ENCODE measurements at places on chromosomes 11 and 22.

- DNase-seq: peak; percentile 34
Measured at GRCh38 chr11:14454861-14455632, 44.6 kb downstream of the COPB1 start.

DNA sequence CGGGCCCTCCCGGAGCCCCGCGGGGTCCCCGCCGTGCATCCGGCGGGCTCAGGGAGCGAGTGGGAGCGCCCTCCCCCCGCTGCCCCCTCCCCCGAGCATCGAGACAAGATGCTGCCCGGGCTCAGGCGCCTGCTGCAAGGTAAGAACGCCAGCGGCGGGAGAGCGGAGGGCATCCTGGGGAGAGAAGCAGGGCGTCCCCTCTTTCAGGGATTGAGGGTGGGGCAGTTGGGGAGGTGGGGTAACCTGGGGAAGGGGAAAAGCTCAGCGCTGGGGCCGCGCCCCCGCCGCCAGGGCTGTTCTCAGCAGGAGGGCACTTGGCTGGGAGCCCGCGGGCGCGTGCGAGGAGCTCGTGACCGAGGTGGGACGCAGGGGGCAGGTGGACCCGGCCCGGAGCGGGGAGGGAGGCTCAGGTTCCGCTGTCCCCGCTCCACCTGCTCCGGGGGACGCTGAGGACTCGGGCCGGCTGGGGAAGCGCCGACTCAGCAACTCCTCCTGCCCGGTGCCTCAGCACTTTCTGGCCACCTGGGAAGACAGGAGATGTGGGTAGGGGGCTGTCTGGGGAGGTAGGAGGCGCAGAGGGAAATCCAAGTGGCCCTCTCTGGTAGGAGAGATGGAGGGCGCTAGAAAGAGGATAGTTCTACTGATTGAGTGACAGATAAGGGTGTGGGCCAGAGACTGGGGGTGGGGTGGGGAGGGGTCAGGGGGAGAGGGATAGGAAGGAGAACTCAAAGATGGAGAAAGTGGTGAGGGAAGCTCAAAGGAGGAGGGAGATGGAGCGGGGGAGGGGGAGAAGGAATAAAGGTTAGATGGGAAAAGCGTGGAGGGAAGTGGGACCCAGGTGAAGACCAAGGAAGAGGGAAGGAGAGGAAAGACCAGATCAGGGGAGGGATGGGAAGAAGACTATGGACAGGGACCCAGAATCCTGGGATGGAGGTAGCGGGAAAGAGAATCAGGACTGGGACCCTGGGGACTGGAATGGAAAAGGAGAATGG, 726 bp downstream of the RTN4RL2 start:
- peak; percentile 21 for DNase-seq

GRCh38 chr11:44397586-44398178, 87.7 kb upstream of the ALX4 start:
- no peak for DNase-seq

- no peak for DNase-seq
Measured at GRCh38 chr11:47691979-47692378, 23.2 kb downstream of the AGBL2 start.

GRCh38 chr22:36936362-36937116, 23.1 kb downstream of the CSF2RB start:
- DNase-seq: no peak

GRCh38 chr11:103051151-103051801, 40.7 kb downstream of the DCUN1D5 start:
- DNase-seq: no peak

DNA sequence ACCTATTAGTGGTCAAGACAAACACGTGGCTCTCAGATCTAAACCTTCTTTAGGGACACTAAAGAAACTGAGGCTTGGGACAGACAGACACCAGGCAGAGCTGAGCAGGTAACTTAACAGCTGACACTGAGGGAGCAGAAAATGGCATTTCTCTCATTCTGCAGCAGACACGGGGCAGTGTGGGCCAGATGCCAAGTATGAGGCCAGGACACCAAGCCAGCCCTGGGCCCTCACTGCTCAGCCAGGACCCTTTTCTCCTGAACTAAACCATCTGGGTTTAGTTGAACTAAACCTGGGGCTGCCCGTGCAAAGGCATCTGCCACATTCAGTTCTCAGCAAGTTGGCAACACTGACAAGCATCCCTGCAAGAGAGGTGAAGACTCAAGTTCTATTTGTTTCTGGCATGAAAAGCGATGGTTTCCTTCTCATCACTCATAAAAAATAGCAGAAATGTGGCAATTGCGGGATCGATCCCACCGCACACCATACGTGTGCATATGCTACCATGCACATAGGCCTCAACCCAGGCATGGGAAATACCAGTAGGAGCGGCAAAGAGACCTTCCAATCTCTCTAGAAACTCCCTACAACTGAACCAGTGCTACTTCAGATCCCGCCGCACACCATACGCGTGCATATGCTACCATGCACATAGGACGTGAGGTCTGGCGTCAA, 100.1 kb upstream of the BID start:
- no peak for DNase-seq

- peak; percentile 18 for DNase-seq
Measured at GRCh38 chr11:10302359-10302743, 2.5 kb upstream of the ADM start.

- no peak for DNase-seq
Measured at GRCh38 chr11:95147364-95147905, 57.8 kb downstream of the ENDOD1 start.

DNA sequence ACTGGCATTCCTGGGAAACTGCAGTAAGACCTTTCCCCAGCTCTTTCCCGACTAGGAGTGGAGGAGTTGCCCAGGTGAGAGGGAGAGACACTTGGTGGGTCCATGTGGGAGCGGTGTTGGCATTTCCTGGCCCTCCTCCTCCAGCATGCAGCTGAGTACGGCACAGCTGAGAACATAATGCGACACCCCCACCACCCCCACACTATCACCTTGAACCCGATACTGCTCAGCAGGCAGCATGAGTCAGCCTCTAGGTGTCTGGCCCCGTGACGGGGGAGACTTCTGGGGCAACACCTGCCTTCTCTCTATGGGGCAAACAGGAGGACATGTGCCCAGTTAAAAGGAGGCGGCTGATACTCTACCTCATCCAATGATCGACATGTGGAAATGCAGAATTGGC, 64.4 kb downstream of the PKNOX2 start:
- no peak for DNase-seq

DNA sequence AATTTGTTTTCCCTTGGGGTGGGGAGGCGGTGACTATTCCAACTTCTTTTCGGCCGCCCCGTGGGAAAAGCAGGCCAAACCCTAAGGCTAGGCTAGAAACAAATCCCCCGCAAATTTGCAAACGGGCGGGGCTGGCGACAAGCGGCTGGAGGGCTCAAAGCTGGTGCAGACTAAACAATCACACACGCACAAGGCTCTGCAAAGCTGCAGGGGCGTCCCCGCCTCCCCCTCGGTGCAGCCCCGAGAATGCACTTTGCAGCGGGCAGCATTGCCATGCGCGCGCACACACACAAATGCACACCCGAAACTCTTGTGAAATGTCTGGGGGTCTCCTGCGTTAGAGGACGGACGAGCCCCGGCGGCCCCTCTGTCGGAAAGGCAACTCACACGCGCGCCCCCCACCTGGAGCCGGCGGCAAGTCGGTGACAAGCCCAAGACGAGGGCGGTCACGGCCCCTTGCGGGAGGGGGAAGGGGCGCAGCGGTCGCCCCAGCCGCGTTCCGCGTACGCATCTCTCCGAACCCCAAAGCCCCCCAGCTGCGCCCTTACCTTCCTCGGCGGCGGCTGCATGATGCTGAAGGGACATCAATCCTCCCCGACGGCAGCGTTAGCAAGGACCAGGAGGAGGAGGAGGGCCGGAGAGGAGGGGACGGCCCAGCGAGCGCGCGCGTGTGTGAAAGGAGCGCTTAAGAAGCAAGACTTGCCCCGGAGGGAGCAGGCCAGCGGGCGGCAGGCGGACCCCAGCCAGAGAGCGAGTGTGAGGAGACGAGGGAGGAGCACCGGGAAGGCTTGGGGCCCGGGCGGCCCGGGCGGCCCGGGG, 600 bp downstream of the FCHSD2 start:
- DNase-seq: peak; percentile 69

- no peak for DNase-seq
Measured at GRCh38 chr11:72627594-72628281, 46.5 kb downstream of the PDE2A start.

DNA sequence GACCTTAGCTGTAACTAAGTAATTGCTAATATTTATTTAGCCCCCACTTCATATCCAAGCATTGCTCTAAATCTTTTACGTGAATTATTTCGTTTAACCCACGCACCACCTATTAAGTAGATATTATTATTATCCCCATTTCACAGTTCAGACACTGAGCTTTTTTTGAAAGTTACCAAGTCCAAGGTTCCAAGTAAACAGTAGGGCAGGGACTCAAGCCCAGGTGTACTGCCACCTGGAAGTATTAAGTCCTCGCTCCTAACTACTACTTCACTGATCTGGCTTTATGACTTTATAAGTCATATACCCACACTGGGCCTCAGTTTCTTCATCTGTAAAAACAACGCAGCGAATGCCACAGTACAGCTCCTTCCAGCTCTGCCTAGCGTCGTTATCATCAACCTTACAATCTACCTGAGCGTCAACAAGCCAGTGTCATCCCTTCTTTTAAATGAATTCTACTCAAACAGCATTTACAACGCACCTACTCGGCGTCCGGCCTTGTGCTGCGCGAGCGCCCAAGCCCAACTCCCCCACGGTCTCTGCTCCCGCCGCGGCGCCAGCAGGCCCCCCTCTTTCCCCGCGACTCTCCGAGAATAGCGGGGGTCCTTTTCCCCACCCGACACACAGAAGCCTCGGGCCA, 624 bp downstream of the TMEM41B start:
- no peak for DNase-seq

Measured in GM10248 (cell line).